ENCODE measurements at places on chromosomes 11 and 22. TPM values are rescaled to one million over a fixed set of nuclear protein-coding genes. Genes with fewer than 3 reads are reported as not detected.

The TPP1 gene
- 2.5 TPM for total RNA-seq

The DDI1 gene
- total RNA-seq: not detected

The OR8D4 gene
- not detected for total RNA-seq

The MN1 gene
- total RNA-seq: 1.4 TPM

The ENTHD1 gene
- not detected for total RNA-seq

The PTPMT1 gene
- total RNA-seq: 24.4 TPM

The PARVB gene
- total RNA-seq: 31.0 TPM

The KCNK4 gene
- total RNA-seq: not detected

The PCNX3 gene
- 21.0 TPM for total RNA-seq

The SDHAF2 gene
- 18.2 TPM for total RNA-seq

The FAT3 gene
- total RNA-seq: not detected

The MSANTD4 gene
- total RNA-seq: 14.9 TPM

The TMPRSS6 gene
- total RNA-seq: not detected

- DNase-seq: no peak
Measured at GRCh38 chr22:38295863-38296262, 21.4 kb downstream of the CSNK1E start.

DNA sequence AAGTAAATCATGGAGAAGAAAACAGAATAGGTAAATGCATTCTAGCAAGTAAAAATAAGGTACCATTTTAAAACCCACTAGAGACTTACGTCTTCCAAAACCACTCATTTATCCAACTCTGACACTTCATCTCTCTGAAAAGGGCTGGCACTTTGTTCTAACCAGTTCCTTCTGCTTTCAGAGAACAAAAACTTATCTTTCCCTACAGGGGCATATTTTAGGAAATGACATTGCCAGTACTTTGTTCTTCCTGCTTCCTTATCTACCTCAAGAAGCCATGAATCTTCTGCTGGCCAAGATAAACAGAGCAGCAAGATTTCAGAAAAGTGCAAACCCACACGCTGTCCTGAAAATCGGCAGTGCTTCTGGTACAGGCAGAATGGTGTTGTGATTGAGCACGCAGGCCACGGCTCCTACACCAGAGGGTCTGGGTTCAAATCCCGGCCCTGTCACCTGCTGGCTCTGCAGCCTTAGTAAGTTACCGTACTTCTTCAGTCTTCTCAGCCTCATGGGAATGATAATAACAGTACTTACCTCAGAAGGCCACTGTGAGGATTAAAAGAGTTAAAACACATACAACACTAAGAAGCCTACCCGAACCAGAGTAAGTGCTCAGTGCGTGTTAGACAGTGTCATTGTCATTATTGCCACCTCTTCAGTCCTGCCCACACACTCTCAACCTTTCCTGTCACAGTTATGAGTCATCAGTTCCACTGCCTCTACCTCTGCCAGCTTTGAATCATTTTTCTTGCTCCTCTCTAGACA is 11.0 kb downstream of the MPZL3 start:
- no peak for DNase-seq

GRCh38 chr11:122105044-122105758 is 10.8 kb downstream of the BLID start:
- DNase-seq: peak; percentile 44

DNA sequence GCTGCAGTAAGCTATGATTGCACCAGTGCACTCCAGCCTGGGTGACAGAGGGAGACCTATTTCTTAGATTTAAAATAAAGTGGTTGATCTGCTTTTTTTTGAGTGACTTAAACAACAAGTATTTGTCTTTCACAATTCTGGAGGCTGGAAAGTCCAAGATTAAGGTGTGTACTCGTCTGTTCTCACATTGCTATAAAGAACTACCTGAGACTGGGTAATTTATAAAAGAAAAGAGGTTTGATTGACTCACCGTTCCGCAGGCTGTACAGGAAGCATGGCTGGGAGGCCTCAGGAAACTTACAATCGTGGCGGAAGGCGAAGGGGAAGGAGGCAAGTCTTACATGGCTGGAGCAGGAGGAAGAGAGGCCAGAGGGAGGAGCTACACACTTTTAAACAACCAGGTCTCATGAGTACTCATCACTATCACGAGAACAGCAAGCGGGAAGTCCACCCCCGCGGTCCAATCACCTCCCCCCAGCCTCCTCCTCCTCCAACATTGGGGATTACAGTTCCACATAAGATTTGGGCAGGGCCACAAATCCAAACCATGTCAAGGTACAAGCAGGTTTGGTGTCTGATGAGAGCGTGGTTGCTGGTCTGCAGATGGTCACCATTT is 19.7 kb upstream of the OSBPL5 start:
- no peak for DNase-seq

DNA sequence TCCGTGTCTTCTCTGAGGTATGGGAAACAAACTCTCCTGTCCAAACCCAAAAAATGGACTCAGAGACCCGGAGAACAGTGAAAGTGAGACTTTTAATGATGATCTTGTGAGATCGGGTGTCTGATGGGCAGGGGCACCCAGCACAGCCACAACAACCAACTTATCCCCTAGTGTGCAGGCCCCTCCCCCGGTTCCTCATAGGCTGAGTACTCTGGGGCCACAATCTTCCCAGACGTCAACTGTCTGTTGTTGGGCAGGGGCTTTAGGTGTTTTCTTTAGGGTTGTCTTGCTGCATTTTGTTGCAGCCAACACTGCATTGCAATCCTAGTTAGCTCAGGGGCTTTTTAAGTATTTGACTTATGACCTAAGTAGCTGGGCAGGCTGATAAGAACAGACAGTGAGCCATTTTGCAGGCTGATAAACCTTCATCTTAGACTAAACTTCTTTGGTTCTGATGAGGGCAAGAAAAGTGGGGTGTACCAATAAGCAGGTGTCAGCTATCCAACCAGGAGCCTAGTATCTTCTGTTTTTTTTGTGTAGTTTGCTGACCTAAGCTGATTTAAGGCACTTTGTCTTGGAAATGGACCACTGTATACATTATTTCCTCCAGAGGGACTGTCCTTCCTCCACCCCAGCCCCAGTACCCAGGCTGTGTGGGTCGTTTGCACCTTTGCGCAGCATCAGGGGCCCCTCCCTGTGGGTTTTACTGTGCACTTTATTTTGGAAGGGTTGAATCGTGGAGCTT is 1323.6 kb downstream of the TBC1D22A start:
- DNase-seq: no peak

DNA sequence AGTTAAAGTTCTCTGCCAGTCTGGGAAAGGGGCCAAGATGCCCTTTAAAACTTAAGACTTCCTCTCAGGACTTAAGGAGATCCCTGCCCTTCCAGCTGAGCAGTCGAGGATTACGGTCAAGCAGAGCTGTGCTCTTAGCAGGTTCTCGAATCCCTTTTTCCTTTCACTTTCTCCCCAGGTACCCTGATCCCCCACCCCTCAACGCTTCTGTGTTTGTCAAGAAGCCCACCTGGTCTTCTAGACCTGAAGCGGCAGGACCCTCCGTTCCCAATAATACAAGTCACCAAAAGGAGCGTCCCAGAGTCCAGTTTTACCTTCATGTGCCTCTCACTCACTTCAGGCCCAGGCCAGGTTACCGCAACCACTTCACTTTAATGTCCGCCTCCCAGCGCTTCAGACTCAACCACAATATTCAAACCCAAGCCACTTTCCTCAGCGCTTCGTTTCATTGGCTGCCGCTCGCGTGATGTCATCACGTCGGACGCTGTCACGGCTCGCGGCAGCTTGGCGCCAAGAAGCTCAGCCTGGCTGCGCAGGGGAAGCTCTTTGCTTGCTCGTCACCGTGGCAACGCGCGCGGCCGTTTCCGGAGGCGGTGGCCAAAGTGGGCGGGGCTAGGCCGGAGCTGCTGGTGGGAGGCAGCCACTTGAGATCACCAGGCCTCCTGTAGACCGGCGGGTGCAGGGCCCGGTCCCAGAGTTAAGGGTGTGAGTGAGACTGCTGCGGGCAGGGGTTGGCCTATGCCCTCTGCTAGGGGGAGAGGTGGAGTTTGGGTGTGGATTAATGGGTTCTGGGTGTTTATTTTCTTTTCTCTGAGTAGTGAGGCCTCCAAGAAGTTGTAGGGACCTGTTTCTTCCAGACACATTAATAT is at the start of the genes KIF18A and METTL15:
TSS of gene KIF18A (minus strand) at position 407 of the 869 bp plus-strand sequence. CDS start 10,209 bp downstream, outside the sequence.
TSS of gene METTL15 (plus strand) at position 639 of the 869 bp plus-strand sequence. CDS start 4,947 bp downstream, outside the sequence.
- peak; percentile 100 for DNase-seq

DNA sequence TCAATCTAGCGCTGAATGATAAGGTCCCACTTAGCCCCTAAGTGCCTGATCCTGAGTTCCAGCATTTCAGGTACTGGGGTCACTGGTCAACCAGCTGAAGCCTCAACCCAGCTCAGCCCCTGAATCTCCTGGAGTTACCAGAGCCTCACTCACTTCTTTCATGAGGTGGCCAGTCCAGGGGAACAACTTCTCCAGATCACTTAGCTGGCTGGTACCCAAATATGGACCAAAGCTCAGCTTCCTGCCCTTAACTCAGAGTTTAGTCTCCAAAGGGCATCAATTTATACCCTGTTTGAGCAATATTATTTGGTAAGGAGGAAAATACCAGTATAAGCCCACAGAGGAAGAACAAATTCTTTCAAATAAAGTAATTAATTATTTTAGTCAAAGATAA is 105.6 kb downstream of the SLC1A2 start:
- DNase-seq: no peak

DNA sequence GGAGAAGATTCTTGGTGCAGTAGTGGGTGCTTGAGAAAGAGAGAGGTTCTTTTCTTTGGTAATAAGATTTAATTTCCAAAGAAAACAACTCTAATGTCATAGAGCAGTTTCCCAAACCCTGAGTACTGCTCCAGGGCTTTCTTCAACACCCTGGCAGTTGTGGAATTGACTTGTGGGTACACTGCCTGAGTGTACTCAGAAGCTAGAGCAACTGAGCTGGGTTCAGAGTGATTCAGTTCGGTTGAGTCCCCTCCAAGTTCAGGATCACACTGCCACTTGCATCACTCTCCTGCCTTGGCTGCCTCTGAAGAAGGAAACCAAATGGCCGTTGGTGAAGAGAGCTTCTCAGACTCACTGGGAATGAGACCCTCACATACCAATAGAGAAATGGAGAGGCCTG is 5.3 kb downstream of the DMC1 start:
- no peak for DNase-seq

- no peak for DNase-seq
Measured at GRCh38 chr11:35822815-35823495, 120.9 kb upstream of the LDLRAD3 start.

- DNase-seq: no peak
Measured at GRCh38 chr11:13047884-13048283, 38.8 kb downstream of the RASSF10 start.

DNA sequence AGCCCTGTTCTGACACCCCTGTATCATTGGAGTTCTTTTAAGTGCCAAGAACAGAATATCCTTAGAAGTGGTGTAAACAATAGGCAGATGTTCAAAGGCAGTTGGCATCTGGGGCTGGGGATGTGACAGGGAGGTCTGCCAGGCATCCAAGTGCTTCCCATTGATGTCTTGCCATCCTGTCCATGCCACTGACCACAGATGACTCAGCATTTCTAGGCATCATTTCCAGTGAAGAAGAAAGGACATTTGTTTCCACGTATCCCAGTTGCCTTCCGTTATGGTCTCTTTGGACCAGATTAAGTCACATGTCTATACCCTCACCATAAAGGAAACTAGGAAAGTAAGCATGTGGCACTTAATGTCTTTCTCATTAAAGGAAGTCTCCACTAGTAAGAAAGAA is 76.7 kb upstream of the BARX2 start:
- DNase-seq: peak; percentile 40

- peak; percentile 10 for DNase-seq
Measured at GRCh38 chr11:27201454-27202302, 161.1 kb downstream of the BBOX1 start.

DNA sequence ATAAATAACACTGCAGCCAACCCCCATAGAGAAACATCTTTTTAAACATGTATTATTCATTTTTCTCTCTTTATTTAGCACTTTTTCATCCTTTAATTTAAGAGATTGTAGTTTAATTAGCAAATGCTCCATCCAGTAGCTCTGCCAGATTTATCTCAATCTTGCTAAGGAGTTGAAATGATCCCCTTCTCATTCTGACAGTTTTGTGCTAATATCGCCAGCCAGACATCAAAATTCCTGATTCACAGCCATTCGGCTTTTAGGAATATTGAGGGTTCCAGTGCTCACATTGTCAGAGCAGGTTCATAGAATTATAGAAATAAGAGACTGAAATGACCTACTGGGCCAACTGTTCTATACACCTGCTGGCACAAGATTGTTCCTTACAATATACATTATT is 77.8 kb downstream of the CASP12 start:
- DNase-seq: no peak

GRCh38 chr22:49094151-49094550 is 733.5 kb downstream of the BRD1 start:
- DNase-seq: no peak

- no peak for DNase-seq
Measured at GRCh38 chr22:50118557-50119168, 28.9 kb downstream of the MOV10L1 start.

DNA sequence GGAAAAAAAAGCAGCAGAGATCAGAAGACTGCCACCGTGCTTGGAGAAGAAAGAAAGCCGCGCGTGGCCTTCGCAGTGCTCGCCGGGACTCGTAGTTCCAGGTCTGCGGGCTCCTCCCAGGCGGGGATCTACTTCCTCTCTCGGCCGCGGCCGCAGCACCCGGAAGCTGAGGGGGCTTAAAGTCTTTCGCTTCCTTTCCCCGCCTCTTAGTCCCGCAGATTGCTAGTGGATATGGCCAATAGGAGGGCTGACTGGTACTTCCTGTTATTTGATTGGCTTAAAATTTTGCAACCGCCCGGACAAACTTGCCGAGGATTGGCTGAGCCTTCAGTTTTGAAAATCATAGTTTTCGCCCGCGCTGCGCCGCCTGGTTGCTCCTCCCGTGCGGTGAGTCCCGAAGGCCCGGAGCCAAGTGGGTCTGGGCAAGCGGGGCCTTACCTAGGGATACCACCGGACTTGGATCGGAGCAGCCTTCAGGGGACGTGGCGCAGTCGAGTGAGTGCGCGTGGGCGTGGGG is at the start of gene INCENP:
TSS of gene INCENP (plus strand) at position 343 of the 517 bp plus-strand sequence. CDS start 4,151 bp downstream, outside the sequence.
- DNase-seq: peak; percentile 97

DNA sequence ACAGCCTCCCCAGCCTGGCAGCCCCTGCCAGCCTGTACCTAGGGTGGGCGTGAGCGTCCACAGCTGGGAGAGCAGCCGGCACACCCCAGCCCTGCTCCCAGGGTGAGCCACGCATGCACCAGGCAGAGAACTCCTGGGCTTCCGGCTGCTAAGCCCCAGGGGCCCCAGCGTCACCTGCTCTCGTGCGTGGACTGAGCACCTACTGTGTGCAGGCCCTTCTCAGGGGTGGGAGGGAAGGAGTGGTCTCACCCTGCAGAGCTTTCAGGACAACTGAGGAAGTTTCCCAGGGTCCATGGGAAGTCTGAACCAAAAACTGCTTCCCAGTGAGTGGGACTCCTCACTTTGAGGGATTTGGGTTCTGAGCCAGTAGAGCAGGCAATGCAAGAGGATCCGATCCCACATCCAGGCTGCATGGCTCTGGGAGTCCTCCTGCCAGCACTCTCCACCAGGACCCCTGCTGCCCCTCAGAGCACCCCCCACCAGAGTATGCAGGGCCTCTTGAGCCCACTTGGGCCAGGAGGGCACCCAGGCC is 47.1 kb upstream of the PRODH start:
- no peak for DNase-seq

Measured in MG63 (cell line).